CD8-positive, alpha-beta memory T cell (primary cell): ENCODE measurements at places on chromosomes 12 and 14. TPM values are rescaled to one million over a fixed set of nuclear protein-coding genes. Genes with fewer than 3 reads are reported as not detected.

The TDRD9 gene
- total RNA-seq: 0.44 TPM

GRCh38 chr14:25993830-25994229 lies 604.0 kb downstream of the NOVA1 start:
- H3K4me3 ChIP-seq: no peak overlapping the region
- no peaks in the 10 kb centered on the region for H3K27me3 ChIP-seq
- H3K36me3 ChIP-seq: no peaks in the 10 kb centered on the region
- no peak for DNase-seq

DNA sequence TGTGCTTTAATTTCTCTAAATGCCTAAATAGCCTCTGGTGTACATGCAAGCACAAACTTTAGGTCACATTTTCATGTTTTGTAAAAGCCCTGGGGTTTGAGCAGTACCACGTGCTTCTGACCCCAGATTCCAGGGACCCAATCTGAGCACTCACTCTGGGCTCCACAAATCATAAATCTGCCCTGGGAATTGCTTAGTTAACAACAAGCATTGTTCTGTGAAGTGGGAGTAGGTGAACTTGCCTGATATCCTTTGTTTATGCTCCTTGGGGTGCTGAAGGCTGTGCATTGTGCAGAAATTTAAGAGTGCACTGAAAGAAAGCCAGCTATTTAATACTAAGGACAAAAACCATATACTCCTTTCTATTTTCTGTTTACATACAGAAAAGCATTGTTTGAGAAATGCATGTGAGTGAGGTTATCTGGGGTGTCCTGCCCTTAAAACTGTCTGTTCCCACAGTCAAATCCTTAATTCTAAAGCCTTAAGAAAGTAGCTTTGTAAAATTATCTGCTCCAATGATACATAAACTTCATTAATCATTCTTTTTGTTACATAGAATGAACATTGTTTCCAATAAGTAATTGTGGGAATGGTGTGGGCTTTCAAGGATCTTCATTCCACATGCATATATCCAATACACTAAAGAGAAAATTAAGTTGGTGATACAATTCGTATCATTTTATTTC lies 258.6 kb upstream of the NPAS3 start:
- H3K4me3 ChIP-seq: no peak overlapping the region
- H3K27ac ChIP-seq: no peak overlapping the region
- no peaks in the 10 kb centered on the region for H3K36me3 ChIP-seq
- no peak for DNase-seq
- no peaks in the 10 kb centered on the region for H3K27me3 ChIP-seq

The IFNG-AS1 gene
- 0.95 TPM for total RNA-seq
